ENCODE measurements at places on chromosomes 1 and 21.

DNA sequence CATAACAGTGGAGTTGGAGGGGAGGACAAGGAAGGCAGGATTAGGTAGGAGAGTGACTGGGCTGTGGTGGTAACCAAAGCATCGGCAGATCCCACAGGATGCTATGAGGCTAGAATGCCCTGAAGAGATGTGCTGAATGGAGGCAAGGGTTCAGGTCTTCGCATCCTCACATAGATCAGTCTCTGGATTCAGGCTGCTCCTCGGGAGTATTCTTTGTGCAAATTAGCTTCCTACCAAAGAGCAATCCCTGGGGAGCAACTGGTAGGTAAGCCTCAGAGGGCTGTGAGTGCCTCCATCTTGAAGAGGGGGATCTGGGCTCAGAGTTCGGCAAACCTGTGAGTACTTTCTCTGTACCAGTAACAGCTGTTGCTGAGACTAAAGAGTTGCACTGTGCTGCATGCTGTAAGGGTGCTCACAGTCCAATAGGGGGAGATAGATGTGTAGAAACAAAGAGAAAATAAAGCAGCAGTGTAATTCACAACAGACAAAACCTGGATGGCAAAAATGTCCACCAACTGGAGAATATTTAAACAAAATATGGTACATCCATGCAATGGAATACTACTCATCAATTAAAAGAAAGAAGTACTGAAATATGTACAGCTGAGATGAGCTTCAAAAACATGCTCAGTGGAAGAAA, 322.4 kb upstream of the DEPDC1 start:
- DNase-seq, result no peak

DNA sequence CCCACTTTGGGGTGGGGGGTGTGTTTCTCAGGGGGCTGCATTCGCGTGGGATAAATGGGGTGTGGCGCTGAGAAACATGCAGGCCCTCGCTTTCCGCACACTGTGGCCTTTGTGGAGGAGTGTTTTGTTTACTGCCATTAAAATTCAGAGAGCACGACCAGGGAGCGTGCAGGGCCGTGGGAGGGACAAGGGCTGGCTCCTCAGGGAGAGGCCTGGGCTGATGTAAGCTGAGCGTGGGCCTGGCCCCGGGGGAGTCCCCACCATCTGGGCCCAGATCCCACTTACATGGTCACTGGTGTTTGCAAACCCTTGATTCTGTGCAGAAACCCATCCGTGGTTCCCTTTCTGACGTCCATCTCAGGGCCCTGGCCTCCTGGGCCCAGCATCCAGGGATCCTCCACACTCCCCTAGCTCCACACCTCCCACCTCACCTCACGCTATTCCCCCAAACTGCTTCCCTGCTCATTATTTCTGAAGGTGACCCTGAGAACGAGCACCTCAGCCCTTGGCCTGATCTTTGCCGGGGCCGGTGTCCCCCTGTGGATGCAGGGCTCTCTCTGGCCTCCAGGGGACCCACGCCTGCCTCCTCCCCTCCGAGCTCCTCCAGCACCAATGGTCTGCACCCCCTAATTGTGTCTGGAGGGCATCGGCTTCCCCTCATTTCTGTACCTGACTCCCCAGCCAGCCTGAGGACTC, 92.5 kb upstream of the SIM2 start:
- no peak for DNase-seq

- DNase-seq, result no peak
Measured at GRCh38 chr1:92201973-92202372, 15.7 kb upstream of the C1orf146 start.

GRCh38 chr1:5722635-5723164, 269.5 kb downstream of the NPHP4 start:
- DNase-seq, result no peak

DNA sequence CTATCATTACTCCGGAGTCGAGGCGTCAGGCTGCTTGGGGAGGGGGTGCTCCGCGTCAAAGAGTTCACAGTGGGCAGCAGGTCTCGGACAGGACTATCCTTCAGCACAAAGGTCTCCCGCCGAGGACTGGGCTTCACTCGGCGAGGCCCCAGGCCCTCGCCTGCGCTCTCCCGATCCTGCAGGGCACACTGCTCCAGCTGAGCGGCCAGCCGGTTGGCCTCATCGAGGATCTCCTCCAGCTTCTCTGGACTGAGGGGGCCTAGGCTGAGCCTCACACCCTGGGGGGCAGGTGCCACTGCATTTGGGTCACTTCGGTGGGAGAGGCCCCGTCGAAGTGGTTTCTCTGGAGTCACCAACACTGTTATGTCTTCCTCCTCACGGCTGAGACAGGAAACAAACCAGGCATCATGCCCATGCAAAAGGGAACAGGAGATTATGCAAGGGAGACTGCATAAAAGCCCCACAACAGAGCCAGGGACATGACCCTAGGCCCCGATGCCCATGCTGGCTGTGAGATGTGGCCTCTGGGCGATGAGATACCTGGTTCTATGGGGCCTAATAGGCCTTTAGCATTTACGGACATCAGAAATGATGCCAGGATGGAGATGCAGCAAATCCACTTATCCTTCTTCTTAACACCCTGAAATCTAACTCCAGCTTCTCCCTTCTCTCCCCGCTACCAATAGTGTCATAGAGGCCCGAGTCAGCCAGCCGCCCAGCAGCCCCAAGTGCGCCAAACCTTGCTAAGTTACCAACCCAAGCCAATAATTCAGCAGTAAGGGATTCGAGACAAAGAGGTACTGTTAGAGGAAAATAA, 1.1 kb downstream of the PSRC1 start:
- no peak for DNase-seq

DNA sequence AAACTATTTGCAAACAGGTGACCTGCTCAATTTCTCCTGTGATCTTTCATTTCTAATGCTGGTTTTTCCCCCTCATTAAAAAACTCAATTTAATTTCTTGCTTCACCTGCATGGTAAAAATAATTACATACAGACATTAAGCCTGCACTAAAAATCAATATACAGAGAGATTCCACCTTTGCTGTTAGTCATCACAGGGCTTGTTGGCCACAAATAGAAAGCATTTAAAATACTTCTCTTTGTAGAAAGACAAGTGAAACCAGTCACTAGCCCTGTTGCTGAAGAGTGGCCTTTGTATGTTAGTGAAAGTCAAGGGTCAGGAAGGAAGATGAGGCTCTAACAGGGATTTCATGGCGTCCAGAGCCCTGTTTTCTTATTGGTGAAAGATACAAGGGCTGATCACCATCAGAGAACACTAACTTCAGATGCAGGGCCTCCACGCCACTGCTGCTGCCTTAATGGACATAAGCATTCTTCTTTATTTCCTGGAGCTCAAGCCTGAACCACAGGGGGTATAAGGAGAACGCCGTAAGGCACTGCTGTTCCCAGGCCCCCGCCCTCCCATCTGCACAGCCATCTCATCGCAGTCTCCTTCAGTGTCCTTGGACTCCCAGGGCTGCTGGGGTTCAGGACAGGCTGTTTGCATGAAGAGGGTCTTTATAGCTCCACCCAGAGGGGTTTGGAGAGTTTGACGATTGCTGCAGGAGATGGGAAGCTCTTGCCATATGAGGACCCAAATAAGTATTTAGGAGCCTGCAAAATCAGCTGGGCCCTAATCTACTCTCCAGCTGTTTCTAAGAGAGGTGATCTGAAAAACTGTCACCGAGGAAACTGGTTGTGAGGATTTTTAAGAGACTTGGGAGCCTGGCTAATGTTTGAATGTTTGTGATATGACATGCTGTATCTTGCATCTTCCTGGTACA, 117.3 kb upstream of the IRF2BP2 start:
- no peak for DNase-seq

- DNase-seq, result no peak
Measured at GRCh38 chr21:25186273-25186672, 421.0 kb downstream of the MRPL39 start.

DNA sequence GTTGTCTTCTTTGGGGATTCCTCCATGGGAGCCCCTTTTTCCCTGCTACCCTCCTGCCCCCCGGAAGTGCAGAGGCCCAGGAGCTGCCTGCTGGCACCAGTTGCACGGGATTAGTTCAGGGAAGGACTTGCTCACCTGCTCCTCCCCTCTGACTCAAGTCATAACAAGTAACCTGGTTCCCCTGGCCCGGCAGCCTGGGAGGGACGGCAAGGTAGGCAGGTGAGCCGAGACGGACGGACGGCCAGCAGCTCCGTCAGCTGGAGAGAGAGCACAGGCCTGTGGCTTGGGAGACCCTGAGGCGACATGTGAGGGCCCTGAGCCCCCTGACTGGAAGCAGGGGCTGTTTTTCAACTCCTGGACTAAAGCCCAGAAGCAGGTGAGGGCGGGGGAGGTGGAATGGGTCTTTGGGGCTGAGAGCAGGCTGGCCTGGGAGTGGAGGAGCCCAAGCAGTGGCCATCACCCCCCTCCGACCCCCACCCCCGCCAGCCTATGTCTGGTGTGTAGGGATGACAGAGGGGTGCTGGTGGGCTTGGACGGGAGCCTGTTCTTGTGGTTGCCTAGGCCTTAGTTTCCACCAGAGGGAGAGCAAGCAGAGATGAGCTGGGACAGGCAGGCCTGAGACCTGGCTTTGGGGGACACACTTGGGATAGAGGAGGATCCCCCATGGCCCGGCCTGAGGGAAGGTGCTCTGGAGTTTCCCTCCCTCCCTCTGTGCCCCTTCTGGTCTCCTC, at the start of gene INAVA:
Gene INAVA, plus strand, starts transcription at position 189 of the 731 bp plus-strand sequence. CDS start 3,501 bp downstream, outside the sequence.
- DNase-seq, result peak; percentile 78

DNA sequence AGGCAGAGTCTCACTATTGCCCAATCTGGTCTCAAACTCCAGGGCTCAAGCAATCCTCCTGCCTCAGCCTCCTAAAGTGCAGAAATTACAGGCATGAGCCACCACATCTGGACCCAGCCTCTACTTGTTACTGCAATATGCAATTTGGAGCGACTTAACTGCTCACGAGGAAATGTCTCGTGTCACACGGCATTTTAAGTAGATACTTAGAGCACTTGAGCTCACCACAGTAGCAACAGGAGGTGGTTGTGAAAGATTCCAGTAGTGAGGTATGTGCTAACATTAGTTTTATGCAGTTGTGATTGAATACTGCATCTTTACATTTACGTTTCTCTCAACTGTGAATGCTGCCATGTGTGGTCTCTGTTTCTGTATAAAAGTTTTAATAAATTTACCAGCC, 5.8 kb upstream of the NDUFV3 start:
- no peak for DNase-seq
